Activated CD8-positive, alpha-beta memory T cell treated with anti-CD3 and anti-CD28 coated beads for 1 hour (primary cell): ENCODE measurements at places on chromosomes 4 and X.

GRCh38 chr4:34733185-34733941, 1511.0 kb downstream of the ARAP2 start:
- no peak for DNase-seq

- DNase-seq = no peak
These were observed 32.3 kb downstream of the HDAC8 start for GRCh38 chrX:72540318-72540717.

- DNase-seq = no peak
These were observed 43.2 kb upstream of the TMSB15B start for GRCh38 chrX:103919270-103919637.

DNA sequence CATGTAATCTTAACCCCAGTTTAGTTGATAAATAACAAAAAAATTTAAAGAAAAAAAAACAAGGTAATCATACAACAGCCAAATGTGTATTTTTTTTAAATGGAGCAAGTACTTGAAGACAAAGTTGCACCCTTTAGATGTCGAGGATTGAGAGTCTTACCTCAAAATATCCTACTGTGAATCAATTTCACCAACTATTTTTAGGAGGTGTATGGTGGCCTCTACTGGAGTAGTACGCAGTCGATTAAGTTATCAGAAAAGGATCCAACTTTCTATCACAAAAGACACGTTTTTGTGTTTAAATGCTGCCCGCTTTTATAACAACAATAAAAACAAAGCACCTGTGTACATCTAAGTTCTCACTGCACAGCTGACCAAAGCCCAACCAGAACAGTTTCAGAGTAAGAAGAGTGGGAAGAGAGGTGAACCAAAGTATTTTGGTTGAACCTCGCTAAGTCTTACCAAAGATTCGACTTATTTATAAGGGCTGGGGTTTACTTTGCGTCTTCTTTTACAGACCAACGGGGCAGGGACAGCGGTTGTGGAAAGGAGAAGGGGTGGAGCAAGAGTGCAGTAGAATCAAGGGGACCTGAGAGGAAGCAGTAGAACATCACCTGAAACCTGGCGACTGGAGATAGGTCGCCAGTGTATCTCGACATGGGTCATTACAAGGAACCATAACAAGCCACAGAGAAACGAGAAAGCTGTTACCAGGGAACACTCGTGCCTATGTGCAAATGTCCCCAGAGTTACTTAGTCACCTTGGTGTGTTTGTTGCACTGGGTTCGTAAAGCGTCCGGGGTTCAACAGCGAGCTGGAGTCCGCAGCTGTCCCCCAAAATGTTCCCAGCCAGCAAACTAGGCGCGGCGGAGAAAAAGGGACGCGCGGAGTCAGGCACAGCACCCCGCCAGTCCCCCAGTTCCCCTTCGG, 1.1 kb downstream of the RPS6KA6 start:
- no peak for DNase-seq

- no peak for DNase-seq
These were observed 25.9 kb upstream of the LNX1 start for GRCh38 chr4:53617101-53617680.

DNA sequence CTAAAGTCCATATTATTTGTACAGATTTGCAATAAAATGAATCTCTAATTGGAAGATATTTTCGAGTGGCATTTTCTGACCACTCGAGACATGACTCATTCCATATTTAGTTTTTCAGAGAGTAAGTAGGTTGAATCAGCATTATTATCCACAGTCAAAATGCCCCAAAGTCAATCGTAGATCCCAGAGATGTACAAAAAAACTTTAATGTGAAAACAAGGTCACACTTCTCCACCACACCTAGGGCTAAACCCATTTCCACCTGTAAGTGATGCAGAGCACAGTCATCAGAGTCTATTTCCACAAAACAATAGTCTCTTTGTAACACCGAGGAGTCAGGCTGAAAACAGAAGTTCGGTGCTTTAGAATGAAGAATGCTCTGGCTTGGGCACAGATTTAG, 117.1 kb upstream of the TENM3 start:
- no peak for DNase-seq

DNA sequence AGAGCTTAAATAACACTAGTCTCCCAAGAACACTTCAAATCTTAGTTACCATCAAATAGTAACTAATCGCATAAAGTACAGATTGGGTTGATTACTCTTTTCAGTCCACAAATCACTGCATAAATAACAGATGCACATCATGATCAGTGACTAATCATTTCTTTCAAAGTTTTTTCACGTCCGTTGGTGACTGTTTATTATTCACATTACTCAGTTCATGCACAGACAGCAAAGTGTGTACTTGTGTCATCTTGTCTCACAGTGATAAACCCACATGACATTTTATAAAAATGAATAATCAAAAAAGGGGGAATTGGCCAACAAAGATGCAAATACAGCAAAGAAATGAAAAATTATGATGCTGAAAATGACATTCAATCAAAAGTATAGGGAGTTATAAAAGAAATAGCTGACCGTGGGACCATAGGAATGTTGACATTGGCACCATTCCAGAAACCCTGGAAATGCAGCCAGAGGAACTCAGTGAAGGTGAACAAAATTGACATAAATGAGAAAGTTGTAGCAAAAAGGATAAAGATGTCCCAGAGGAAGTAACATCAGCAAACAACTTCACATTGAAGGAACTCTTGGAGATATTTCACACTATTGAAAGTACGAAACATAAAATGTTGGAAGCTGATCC, 161.5 kb downstream of the SOX3 start:
- no peak for DNase-seq

- no peak for DNase-seq
These were observed 71.3 kb upstream of the PUDP start for GRCh38 chrX:7219153-7219705.

DNA sequence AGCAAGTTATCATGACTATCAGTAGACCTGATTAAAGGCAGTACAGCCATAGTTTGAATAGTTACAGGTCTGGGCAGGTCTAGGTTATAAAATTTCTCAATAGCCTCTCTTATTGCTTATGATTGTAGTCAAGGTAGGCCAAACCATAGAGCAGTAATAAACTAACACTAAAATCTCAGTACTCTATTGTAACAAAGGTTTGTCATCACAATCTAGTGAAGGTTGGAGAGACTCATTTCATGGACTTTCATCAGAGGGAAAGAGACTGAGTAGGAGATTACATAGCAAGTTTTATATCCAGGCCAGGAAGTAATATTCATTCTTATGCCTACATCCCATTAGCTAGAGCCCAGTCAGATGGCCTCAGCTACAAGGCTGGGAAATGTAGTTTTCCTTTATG, 141.0 kb downstream of the ASB9 start:
- no peak for DNase-seq

- DNase-seq = no peak
These were observed 2315.4 kb upstream of the AGA start for GRCh38 chr4:179757641-179758040.

GRCh38 chrX:19555236-19555635, 39.9 kb upstream of the MAP3K15 start:
- no peak for DNase-seq

- DNase-seq = no peak
These were observed 3.7 kb downstream of the GABRQ start for GRCh38 chrX:152641256-152641875.

GRCh38 chr4:65724973-65725372, 54.7 kb upstream of the EPHA5 start:
- no peak for DNase-seq

DNA sequence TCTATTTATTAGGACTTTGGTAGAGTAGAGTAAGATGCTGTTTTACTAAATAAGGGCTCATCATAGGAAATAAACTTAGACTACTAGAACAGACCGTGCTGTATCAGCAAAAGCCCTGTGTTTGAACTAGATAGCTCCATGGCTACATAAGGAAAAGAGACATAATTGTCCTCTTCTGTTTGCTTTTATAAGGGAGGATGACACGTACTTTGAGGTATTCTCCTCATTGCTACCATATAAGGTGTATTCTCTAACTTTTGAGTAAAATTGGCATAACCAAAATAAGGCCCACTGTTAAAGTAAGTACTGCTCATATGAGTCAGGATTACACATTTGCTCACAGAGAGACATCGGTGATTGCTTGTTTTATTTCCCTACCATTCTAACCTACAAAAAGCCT, 64.3 kb downstream of the PDLIM5 start:
- no peak for DNase-seq

- no peak for DNase-seq
These were observed 76.1 kb downstream of the AMMECR1 start for GRCh38 chrX:110241816-110242215.

DNA sequence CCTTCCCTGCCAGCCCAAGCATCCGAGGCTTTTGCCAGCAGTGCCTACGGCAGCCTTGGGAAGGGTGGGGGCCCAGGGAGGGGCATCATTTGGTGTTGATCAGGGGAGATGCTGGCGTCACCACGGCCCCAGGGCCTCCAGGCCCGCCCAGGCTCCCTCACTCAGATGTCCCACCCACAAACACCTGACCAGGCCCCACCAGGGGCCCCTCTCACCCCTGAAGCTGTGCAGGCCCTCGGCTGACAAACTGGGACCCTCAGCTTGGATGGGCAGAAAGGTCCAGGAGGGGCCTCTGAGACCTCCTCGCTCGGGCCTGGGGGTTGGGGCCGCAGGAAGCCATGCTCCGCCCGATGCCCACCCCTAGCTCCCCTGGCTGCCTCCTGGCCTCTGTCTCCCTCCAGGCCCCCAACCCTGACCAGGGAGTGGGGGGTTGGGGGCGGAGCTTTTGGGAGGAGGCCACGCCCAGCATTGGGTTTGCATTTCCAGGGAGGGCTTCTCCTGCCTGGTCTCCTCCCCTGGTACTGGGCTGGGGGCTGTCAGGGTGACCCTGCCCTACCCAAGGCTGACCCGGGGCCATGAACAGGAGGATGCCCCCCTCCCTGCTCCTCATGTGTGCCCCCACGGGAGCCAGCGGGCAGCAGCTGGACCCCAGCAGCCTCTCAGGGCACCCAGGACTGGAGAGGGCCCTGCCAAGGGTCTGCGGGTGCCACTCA, 33.4 kb upstream of the SPON2 start:
- DNase-seq = no peak

- no peak for DNase-seq
These were observed 76.6 kb upstream of the CBLL2 start for GRCh38 chrX:22196149-22196548.

DNA sequence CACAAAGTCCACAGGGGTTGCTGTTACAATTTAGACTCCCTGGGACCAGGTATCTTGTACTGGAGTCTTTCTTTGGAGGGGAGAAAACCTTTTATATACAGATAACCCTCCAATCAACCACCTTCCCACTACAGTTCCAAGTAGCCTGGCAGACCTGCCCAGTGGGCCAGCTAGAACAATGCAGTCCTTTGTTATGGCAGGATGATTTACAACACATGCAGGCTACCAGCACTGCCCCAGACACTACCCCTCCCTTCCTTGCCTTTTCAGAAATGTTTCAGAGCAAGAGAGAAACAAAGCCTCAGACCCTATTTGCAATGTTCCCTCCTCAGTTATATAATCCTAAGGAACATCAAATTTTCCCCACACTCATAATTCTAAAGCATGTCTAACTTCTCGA, 11.1 kb downstream of the RASL11B start:
- DNase-seq = no peak

- DNase-seq = no peak
These were observed 42.4 kb upstream of the PGAM4 start for GRCh38 chrX:78011846-78012245.

GRCh38 chr4:132195176-132195575, 953.9 kb upstream of the PCDH10 start:
- no peak for DNase-seq

DNA sequence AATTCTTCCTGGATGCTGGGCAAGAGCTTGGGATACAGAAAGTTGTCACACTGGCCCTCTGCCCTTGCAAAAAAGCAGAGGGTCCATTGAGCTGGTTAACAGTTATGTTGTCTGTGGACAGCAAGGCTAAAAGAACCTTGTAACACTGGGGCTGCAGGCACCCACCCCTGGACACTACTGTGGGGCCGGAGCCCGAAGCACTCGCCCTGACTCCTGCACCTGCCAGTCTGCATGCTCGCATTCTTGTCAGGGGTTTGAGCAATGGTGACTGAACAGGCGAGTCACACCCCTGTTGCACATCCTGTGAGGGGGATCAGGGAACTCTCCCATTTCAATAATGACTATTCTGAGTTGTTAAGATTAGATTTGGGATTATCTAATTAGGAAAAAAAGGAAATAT, 23.6 kb downstream of the ADH4 start:
- no peak for DNase-seq

DNA sequence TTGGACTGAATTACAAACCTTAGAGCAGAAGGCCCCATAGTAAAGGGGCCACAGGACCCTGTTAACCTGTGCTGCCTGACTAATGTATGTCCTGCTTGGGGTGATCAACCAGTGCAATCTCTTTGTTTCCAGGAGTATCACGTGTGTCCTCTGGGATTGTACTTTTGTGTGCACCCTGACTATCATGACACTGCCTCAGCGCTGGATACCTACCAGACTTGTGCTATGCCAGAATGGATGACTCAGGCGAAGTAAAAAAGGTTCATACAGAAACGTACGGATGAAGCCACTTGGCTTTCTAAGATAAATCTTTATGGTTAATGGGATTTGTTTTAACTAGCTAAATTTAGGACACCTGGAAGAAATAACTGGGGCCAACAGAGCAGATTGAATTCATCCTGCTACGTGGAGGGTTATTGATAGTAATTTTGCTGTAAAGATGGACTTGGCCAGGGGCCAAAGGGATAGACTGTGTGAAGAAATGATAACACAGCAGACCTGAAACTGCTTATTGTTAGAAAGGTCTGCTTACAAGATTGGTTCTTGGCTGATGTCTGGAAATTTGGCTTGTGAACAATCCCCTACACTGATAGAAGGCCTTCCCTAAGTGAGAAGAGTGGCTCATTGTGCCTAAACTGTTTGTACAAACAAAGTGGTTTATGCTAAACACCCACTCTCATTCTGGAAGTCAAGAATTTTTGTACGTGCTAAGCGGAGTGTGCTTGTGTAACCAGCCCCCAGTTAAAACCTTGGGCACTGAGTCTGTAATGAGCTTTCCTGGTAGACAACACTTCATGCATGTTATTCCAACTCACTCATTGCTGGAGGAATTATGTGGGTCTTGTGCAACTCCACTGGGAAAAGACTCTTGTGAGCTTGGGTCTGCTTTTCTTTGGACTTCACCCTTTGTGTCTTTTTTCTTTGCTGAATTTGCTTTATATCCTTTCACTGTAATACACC, 750.5 kb upstream of the HTR2C start:
- no peak for DNase-seq
